ENCODE measurements at places on chromosomes 6 and 20.

- DNase-seq: no peak
Measured at GRCh38 chr6:4350567-4351519, 215.5 kb upstream of the ECI2 start.

- no peak for DNase-seq
Measured at GRCh38 chr6:161847628-161848027, 573.8 kb upstream of the AGPAT4 start.

GRCh38 chr6:125759184-125759902, 9.9 kb downstream of the HEY2 start:
- DNase-seq: no peak

- DNase-seq: no peak
Measured at GRCh38 chr6:163195721-163196691, 218.5 kb upstream of the QKI start.

DNA sequence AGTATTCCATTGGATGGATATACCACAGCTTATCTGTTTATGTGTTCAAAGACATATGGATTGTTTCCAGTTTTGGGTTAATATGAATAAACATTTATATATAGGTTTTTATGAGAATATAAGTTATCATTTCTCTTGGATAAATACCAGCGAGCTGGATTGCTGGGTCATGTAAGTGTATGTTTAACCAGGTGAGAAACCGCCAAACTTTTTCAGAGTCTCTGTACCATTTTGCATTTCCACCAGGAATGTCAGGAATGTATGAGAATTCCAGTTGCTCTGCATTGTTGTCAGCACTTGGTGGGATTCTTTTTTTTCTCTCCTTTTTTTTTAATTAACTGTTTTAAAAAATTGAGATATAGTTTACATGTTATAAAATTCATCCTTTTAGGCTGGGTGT, 52.1 kb downstream of the PHF20 start:
- no peak for DNase-seq

DNA sequence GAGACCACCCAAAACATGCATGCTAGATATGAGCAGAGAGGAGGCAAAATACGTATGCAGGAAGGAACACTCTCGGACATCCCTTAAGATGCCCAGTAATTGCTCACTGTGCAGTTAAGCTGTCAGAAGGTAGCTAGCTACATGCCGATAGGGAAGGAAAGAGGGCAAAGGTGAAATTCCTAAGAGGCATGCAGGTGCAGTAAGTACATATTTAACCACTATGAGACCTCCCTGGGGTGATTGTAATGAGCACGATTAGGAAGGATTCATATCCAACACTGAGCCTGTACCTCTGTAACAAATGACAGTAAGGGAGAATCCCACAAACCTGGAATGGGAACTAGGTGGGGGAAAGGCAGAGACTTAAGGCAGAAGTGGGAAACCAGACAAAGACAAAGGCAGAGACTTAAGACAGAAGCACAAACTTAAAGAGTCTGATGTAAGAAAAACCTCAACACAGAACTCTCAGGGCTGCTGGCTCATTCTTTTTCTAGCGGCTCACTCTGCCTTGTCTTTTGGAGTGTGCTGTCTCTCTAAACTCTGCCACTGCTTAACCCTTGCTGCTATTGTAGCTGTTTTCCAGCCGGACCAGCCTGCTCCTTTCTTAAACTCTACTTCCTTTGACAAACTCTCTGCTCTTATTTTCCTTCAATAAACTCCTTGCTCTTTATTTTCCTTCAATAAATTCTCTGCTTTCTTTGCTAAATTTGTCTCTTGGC, 148.1 kb downstream of the UBE3D start:
- DNase-seq: no peak

- no peak for DNase-seq
Measured at GRCh38 chr20:4726710-4727397, 5.1 kb downstream of the PRND start.

DNA sequence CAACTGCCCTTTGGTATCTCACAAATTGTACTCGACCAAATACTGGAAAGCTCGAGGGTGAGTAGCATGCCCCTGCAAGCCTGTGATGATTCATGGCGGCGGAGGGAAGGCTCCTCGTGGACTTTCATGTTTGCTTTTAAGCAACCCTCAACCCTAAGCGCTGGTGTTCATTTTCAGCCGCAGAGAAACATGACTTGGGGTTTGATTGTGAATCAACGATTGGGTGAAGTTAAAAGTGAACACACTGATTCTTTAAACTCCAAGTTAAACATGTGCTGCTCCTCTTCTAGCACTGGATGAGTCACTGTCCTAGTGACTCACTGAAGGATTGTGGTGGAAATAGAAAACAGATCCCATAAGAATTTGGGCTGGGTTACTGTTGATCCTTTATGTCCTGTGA, 8.3 kb downstream of the CD109 start:
- no peak for DNase-seq

GRCh38 chr6:137881522-137881886, 14.4 kb downstream of the TNFAIP3 start:
- DNase-seq: no peak

DNA sequence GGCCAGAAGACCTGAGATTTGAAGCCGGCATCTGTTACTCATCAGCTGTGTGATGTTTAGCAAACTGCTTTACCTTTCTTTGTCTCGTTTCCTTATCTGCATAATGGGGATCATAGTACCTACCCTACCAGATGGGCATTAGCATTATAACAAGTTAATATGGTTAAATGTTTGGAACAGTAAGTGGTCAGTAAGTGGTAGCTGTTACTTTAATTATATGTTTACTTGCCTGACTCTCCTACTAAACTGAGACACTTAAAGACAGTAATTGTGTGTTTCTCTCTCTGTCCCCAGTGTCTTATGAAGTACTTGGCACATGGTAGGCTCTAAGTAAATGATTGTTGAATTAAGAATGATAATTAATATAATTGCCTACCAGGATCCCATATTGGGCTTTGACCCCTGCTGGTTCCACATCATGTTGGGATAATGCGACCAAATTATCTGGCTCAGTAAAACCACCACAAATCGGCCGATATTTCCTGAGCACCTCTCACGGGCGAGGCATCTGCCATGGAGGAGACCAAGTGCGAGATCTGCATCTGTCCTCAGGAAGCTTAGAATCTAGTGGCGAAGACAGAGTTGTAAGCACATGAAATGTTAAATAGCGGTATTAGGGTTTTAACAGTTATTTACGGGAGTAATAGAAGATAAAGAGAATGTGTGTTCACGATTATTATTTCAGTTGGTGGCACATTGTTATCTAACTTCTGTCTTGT, 31.4 kb downstream of the PTK7 start:
- peak; percentile 31 for DNase-seq

DNA sequence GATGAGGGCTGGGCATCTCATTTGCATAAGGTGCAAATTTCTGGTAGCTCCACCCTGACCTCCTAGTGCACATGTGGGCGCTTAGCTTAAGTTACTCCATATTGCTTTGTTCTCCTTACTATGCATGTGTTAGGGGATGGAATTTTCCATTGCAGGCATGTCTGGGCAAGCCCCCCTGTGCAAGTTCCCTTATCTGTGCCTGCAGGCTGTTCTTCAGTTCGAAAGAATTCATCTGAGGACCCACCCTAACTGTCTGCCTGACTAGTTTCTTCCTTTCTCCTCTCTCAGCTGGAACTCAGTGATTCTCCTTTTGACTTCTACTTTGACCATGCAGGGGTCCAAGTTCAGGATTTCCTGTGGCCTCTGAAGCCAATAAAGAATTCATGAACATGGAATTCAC, 30.2 kb downstream of the CCDC170 start:
- DNase-seq: no peak

DNA sequence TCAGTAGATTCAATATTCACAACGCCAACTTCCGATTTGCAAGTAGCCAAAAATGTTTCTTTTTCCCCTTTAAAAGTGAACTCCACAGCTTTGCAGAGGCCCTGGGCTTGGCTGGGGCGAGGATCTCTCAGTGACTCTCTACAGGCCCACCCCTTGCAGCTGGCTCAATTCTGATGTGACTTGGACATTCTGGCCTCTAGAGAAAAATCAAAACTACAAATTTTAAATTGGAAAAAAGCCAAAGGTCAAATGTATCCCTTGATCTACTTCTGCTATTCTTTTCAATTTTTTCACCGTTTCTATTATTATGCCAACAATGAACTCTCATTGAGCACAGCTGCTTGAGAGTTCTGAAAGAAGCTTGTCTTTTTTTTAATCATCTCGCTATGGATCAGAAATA, 245.9 kb upstream of the HS3ST5 start:
- no peak for DNase-seq

GRCh38 chr6:109653264-109653663, 37.7 kb downstream of the AK9 start:
- no peak for DNase-seq

GRCh38 chr6:41535766-41536165, 10.4 kb upstream of the FOXP4 start:
- no peak for DNase-seq

DNA sequence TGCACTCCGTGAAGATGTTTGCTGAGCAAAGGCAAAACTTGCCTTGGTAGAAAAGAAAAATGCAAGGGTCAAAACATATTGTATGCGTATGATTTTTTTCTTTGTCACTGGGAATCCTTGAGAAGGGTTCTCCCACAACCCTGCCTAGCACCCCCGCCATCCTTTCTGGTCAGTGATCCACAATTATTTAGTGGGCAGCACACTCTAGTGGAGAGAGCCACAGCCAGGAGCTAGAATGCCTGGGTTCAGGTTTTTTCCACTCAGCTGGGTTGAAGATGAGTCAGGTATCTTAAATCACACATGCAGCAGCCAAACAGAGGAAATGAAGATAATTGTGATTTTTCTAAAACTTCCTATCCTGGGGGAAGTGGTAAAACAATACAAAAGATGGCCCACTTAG, 243.1 kb downstream of the PKHD1 start:
- no peak for DNase-seq

- no peak for DNase-seq
Measured at GRCh38 chr20:63082308-63082938, 75.7 kb upstream of the BHLHE23 start.

GRCh38 chr6:111530218-111530617, 47.2 kb upstream of the REV3L start:
- DNase-seq: no peak

DNA sequence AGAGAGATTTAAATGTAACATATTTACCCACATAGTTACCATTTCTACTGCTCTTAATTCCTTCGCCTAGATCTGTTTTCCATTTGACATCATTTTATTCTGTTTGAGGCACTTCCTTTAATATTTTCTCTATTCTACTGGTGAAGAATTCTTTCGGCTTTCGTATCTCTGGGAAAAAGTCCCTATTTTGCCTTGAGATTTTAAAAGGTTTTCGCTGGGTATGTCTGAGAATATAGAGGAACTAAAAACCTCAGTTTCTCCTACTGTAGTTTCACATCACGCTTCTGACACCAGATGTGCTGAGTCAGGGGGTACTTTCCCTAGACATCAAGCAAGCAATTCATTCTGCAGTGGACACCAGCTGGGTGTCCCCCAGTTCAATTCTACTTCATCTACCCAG, 61.7 kb downstream of the E2F3 start:
- no peak for DNase-seq

DNA sequence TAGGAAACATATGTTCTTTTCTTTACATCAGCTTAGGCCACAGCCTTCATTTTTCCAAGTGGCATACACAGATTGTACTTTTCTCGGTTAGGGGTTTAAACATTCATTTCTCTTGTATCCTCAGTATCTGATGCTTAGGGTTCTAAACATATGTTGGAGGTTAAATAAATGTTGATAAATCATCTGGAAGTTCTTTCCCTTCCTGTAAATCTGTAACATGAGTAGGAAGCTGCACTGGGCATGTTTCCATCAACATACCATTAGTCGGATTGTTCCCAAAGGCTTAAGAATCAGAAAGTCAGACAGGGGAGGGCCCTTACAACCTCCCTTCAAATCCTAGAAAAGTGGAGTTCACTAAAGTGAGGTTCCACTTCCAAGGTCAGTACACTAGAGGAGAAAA, 54.8 kb upstream of the BCLAF1 start:
- DNase-seq: no peak
